ENCODE measurements at places on chromosomes 6 and 20.

DNA sequence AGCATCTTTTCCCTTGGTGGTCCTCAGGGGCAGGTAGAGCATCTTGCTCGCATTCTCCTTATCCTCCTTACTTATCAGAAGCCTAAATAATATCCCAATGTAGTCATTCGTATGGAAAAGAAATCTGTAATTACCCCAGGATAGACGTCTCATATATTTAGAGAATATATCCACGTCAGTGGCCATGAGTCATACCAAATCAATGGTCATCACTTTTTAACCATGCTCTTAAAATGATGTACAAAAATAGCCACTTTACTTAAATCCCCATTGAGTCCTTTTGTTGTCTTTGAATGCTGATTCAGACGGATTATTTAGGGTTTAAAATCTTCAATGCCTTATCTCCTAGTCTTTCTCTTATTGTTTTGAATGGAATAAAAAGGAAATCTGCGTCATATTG is 231.7 kb upstream of the STXBP5 start:
- DNase-seq = no peak

- DNase-seq = no peak
Measured at GRCh38 chr20:2221921-2222320, 73.9 kb upstream of the TGM3 start.

DNA sequence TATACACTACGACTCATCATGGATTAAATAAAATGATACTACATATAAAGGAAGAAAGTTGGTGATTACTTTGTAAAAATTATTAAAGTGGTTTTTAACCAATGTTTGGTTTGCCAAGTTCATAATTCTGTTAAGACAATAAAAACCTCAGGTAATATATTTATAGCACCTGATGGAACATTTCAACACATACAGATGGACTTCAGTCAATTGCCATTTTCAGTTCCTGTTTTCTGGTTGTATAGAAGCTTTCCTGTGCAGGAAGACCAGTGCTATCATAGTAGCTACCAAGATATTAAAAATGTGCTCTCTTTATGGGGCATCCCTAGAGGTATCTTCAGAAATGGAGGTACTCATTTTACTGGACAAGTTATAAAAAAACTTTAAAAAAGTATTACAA is 1686.4 kb downstream of the GRIK2 start:
- no peak for DNase-seq

DNA sequence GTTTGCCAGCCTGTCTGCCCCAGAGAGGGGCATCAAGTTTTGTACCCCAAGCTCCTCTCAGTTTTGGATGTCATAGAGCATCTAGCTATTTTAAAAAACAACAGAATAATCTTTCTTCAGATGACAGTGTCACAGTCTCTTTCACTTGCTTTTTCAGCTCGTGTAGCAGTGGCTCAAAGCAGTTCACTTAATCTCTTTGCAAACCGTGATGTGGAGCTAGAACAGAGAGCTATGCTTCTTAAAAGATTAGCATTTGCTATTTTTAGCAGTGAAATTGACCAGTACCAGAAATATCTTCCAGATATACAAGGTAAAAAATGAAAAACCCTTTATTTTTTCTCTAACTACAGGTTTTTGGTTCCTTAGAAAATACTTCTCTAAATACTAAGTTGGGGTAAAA is 37.3 kb downstream of the PGM3 start:
- no peak for DNase-seq

- DNase-seq = no peak
Measured at GRCh38 chr20:38581013-38581412, at the start of gene ADIG. TSS of gene ADIG (plus strand) at chr20:38581197. CDS start at chr20:38581251, 54 bp downstream.

DNA sequence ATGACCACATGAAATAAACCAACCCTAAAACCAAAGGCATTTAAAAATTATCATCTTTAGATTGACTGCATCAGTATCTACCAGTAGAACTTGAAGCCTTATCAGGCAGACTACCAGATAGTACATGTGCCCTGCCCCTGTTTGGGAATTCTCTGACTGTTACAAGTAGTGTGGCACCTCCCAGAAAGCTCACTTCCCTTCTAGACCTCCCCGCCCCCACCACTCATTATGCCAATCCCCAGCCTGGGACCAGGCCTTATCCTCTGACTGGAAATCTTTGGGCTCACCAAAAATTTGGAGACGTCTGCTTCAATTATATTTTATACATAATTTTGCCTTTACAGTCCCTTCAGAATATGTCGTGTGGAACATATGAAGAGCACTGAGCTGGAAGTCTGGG is 155.6 kb downstream of the TFAP2B start:
- no peak for DNase-seq

DNA sequence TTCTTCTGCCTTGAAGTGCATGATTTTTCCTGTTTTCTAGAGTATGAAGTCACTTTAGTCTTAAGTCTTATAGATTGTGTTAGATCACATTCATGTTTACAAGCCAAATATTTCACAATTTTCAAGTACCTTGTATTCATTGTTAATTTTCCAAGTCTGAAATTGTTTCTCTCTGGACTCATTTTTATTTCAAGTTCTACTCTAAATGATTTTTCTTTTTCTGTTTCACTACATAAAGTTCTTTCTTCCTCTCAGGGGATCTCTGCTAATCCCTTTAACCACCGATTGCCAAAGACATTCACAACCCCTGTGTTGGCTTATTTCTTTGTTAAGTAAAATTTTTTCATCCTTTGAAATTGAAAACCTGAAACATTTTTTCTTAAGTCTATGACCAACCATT is 805.7 kb downstream of the KIF16B start:
- DNase-seq = no peak

DNA sequence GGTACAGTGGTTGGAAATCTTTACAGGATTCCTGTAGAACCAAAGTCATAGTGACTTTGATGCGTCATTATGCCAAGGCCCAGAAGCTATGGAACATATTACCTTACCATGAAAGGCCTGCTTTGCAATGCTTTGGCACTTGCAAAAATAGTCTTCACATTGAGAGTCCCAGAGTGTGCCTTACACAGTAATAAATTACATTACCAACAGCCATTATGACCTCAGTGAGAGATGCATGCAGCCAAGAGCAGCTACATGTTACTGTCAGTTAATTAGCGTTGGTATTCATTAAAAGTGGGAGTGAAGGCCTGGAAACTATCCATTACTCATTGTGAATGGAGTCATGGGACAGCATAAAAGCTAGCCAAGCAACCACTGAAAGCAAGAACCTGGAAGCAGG is 39.2 kb upstream of the HDDC2 start:
- DNase-seq = no peak

- DNase-seq = no peak
Measured at GRCh38 chr6:77037439-77037838, 425.9 kb downstream of the HTR1B start.

DNA sequence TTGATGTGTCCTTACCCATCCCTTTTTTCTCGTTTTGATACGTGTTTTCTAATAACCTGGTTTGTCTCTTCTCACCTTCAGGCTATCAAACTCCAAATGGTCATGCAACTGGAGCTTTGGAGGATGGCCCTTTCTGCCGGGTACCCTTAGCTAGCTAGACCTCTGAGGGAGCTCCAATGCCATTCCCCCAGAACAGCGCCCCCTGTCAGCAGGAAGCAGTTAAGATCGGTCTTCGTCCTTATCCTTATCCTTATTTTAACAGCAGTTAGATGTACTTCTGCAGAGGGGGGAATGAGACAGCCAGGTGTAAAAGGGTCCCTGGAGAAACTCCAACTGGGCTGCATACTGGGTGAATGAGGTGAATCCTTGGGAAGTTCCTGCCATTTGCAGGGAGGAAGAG is 37.2 kb downstream of the SEL1L2 start:
- DNase-seq = no peak

DNA sequence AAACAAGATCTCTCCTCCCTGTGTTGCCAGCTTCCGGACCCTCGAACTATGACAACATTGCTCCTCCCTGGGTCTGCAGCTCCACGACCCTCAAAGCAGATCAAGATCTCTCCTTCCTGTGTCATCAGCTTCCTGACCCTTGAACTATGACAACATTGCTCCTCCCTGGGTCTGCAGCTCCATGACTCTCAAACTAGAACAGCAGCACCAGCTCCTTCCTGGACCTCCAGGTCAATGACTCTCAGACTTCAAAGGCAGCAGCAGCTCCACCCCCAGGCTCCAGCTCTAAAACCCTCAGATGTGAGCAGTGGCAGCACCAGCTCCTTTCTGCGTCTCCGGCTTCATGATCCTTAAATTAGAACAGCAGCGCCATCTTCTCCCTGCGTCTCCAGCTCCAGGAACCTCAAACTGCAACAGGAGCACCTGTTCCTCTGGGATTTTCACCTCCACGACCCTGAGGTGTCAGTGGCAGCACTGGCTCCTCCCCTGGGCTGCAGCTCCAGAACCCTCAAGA is 341.0 kb upstream of the SULF2 start:
- no peak for DNase-seq

- DNase-seq = no peak
Measured at GRCh38 chr6:52657870-52658269, 13.0 kb upstream of the TMEM14A start.

Measured in activated CD4-positive, CD25-positive, alpha-beta regulatory T cell treated with anti-CD3 and anti-CD28 coated beads, Interleukin-2, amount 50 U/mL, for 16 hours (primary cell).